Motor neuron (in vitro differentiated cells): ENCODE measurements at places on chromosomes 5 and 9.

DNA sequence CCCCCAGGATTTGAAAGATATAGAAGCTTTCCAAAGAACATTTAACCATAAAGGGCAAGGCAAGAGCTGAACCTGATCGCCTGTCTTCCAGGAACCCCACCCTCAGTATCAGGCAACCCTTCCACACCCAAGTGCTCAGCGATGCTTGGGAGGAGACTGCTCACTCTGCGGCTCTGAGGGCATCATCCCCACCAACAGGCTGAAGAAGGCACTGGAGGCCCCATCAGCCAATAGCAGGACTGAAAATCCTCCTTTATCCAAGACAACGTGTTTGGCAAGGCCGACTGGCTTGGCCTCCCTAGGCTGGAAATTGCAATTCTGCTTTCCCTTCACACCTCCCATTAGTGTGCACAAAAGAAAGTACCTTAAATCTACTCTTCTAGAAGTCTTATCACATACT lies 1.4 kb upstream of the PPP2CA start:
- peak; percentile 59 for ATAC-seq

- no peak for ATAC-seq
Measured at GRCh38 chr5:87150630-87151029, 117.1 kb upstream of the RASA1 start.

DNA sequence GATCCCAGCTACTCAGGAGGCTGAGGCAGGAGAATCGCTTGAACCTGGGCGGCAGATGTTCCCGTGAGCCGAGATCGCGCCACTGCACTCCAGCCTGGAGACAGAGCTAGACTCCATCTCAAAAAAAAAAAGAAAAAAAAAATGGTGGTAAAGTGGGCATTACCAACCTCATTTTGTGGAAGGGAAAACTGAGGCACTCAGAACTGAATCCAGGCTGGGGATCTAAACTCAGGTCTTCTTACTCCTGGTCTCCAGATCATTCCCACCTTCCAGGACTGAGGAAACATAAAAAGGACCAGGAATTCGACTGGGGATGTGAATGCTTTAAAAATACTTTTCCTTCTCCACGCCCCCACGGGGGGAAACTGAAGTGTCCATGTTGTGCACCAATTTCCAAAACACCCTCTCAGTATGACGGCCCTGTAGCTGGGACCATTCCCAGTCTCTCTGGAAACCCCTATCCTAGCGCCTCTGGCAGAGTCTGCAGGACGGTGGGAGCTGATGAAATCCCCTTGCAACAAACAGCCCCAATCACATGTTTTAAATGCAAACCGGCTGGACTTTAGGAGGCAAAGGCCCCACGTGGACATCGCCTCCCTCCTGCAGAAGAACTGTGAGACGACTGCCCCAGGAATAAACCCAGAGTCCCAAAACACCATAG lies 8.9 kb upstream of the AKNA start:
- ATAC-seq, result peak; percentile 61

- ATAC-seq, result peak; percentile 21
Measured at GRCh38 chr9:134215420-134215698, 51.0 kb upstream of the RNU6ATAC start.
